ENCODE measurements at places on chromosomes 6 and 20. TPM values are rescaled to one million over a fixed set of nuclear protein-coding genes. Genes with fewer than 3 reads are reported as not detected.
A peak's percentile ranks its signal among the peaks of the same experiment; 100 is the strongest.

- H3K4me3 ChIP-seq = no peak overlapping the region
- H3K27me3 ChIP-seq = no peaks in the 10 kb centered on the region
- peaks cover 64% of the 10 kb centered on the region for H3K4me1 ChIP-seq
- no peak for DNase-seq
These were observed 36.1 kb upstream of the THBS2 start for GRCh38 chr6:169289619-169290339.

DNA sequence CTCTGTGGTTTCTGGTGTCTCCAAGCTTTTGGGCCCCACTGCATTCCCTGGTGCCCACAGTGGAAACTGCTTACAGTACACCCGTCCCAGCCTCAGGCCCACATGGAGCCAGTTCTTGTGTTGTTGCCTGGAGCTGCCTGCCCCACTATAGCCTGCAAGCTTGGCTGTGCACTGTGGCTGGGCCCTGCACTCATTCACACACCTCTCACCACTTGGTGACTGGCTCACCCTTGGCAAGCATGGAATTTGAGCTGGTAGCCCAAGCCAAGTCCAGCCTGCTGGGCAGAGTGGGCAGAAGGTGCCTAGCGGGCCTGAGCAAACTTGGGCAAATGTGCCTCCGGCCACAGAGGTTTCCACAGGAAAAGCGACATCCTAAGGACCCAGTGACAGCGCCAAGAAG, 472.3 kb downstream of the MMUT start:
- H3K4me3 ChIP-seq = peak overlapping the region; percentile 38
- peaks cover 21% of the 10 kb centered on the region for H3K36me3 ChIP-seq
- H3K4me1 ChIP-seq = peaks cover 11% of the 10 kb centered on the region
- H3K27me3 ChIP-seq = no peaks in the 10 kb centered on the region
- no peak for DNase-seq
- H3K27ac ChIP-seq = no peak overlapping the region

- peaks cover 9% of the 10 kb centered on the region for H3K27me3 ChIP-seq
- no peak overlapping the region for H3K4me3 ChIP-seq
- no peak for DNase-seq
- H3K4me1 ChIP-seq = no peaks in the 10 kb centered on the region
- H3K36me3 ChIP-seq = no peaks in the 10 kb centered on the region
- no peak overlapping the region for H3K27ac ChIP-seq
These were observed 265.2 kb downstream of the TAF4 start for GRCh38 chr20:61800359-61801064.

DNA sequence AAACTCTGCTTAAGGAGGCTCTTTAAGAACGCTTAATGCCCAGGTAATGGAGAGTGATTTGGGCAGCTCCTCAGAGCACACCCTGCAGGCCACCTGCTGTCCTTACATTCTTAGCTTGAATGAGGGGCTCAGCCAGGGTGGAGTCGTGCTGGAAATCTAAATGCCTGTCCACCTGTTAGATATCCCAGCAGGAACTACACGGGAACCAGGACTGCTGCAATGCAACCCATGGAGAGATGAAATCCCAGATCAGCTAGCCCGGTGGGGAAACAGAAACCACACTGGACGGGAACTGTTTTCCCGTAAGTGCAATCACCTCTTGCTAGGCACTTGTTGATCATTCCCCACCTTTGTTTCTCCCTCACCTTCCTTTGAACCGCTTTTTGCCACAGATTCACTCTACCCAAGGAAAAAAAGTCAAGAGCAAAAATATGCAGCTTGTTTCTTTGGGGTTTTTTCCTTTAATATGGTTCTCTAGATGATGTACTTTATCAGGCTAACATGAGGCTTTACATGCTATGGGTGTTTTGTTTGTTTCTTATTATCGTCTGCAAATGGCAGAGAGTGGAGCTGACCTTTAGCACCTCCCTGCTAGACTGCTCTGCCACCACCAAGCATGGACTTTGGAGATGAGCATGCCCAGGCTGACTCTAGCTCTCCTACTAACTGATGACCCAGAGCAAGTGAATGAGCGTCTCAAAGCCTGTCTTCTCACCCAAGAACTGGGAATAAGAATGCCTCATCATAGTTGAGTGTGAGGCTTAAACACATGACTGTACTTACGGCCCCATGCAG, 125.9 kb upstream of the TNFAIP3 start:
- no peak overlapping the region for H3K27ac ChIP-seq
- peaks cover 3% of the 10 kb centered on the region for H3K27me3 ChIP-seq
- peaks cover 6% of the 10 kb centered on the region for H3K4me1 ChIP-seq
- H3K4me3 ChIP-seq = no peak overlapping the region
- DNase-seq = no peak

- H3K27me3 ChIP-seq = peaks cover 2% of the 10 kb centered on the region
- no peak for DNase-seq
- H3K4me3 ChIP-seq = no peak overlapping the region
- no peak overlapping the region for H3K27ac ChIP-seq
- H3K4me1 ChIP-seq = peaks cover 20% of the 10 kb centered on the region
These were observed 29.5 kb downstream of the TCF21 start for GRCh38 chr6:133918208-133918930.

DNA sequence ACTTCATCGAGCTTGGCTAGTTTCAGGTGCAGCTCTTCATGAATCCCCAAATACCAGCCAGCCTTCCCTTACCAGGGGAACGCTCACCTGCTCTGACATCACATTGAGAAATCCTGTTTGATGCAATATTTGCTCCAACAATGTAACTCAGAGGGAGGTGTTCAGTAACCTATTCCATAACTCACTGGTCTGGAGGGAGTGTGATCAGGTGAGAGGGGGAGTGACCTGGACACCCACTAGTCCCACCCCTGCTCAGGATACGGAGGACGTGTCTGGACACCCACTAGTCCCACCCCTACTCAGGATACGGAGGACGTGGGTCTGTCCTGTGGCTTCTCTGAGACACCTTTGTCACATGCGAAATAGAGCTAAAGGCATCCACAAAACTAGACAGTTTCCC, 70.3 kb downstream of the HUS1B start:
- DNase-seq = no peak
- no peaks in the 10 kb centered on the region for H3K27me3 ChIP-seq
- H3K27ac ChIP-seq = no peak overlapping the region

DNA sequence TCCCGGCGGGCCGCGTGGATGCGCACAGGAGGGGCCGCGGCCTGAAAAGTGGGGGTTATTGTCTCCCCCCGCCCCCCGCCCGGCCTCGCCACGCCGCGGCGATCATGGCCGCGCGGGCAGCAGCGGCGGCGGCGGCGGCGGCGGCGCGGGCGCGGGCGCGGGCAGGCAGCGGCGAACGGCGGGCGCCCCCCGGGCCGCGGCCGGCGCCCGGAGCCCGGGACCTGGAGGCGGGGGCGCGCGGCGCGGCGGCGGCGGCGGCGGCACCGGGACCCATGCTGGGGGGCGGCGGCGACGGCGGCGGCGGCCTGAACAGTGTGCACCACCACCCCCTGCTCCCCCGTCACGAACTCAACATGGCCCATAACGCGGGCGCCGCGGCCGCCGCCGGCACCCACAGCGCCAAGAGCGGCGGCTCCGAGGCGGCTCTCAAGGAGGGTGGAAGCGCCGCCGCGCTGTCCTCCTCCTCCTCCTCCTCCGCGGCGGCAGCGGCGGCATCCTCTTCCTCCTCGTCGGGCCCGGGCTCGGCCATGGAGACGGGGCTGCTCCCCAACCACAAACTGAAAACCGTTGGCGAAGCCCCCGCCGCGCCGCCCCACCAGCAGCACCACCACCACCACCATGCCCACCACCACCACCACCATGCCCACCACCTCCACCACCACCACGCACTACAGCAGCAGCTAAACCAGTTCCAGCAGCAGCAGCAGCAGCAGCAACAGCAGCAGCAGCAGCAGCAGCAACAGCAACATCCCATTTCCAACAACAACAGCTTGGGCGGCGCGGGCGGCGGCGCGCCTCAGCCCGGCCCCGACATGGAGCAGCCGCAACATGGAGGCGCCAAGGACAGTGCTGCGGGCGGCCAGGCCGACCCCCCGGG, 637 bp downstream of the ARID1B start:
- H3K4me3 ChIP-seq = peak overlapping the region; percentile 92
- peak; percentile 27 for DNase-seq
- peak overlapping the region; percentile 97 for H3K27ac ChIP-seq
- H3K27me3 ChIP-seq = peaks cover 2% of the 10 kb centered on the region
- peaks cover 56% of the 10 kb centered on the region for H3K4me1 ChIP-seq
- no peaks in the 10 kb centered on the region for H3K36me3 ChIP-seq

DNA sequence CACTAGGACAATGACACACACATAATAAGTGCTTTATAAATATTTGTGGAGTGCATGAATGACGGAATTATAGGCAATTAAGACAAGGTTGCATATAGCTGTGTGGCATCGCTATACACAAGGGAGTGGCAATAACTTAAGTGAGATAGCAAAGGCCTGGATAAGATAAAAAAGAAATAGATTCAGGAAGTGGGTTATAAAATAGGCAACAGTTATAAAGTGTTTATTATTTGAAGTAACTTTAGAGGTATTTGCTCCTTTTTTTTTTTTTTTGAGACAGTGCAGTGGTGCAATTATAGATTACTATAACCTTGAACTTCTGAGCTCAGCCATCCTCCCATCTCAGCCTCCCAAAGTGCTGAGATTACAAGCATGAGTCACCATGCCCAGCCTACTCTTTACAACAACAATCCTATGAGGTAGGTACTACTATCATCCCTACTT, 75.9 kb upstream of the LOC128125822 start:
- DNase-seq = no peak
- no peaks in the 10 kb centered on the region for H3K4me1 ChIP-seq
- H3K27ac ChIP-seq = no peak overlapping the region
- no peak overlapping the region for H3K4me3 ChIP-seq
- no peaks in the 10 kb centered on the region for H3K36me3 ChIP-seq

DNA sequence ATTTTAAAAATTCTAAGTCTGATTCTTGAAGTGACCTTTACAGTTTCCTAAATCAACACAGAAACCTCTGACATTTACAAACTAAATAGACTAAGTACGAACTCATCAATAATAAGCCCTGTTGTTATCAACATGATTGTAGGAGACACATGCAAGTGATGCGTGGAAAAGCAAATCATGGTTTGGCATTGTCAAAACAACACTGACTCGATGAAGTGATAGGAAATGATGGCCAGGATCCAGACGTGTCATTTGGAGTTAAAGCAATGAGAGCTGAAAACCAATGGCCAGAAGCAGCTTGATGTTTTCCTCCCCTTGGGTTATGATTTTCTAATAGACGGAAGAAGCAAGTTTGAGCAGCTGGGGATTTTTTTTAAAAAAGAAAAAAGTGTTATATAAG, 117.4 kb upstream of the FAM184A start:
- no peaks in the 10 kb centered on the region for H3K4me1 ChIP-seq
- no peak overlapping the region for H3K4me3 ChIP-seq
- H3K36me3 ChIP-seq = no peaks in the 10 kb centered on the region
- no peak for DNase-seq
- no peaks in the 10 kb centered on the region for H3K27me3 ChIP-seq

- peak overlapping the region; percentile 9 for H3K27ac ChIP-seq
- H3K36me3 ChIP-seq = peaks cover 32% of the 10 kb centered on the region
- no peaks in the 10 kb centered on the region for H3K27me3 ChIP-seq
- no peak overlapping the region for H3K4me3 ChIP-seq
- DNase-seq = no peak
These were observed 10.3 kb downstream of the ZMYND8 start for GRCh38 chr20:47346172-47346571.

DNA sequence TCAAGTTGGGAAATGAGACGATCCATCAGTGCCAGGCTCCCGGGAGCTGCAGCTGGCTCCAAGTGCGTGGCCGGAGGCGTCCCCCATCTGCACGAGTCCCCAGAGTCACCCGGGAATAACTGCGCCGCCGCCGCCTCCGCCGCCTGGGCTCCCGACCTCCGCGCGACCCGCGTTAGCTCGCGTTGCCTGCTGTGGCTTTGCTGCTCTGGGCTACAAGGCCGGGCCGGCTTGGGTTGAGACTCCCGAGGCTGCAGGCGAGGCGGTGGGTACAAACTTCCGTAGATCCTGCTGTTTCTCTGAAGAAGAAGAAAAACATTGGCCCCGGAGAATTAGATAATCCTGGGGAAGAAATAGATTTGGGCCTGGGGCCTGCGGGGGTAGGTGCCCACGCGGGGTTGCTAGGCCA, 7.4 kb upstream of the LAMP5 start:
- no peaks in the 10 kb centered on the region for H3K36me3 ChIP-seq
- no peak overlapping the region for H3K4me3 ChIP-seq
- no peak for DNase-seq
- H3K4me1 ChIP-seq = no peaks in the 10 kb centered on the region

DNA sequence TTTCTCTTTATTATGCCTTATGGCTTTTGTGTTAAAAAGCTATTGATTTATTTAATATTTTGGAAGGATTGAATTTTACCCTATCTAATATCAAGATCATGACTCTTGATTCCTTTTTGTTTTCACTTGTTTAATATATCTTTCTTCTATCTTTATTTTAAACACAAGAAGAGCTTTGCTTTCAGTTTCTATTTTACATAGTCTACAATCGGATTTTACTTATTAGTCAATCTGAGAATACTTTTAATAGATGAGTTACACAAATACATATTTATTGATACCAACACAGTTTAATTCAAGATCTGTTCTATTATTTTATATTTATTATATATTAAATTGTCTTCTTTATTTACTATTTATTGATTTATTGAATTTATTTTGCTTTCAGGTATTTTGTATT, 218.8 kb downstream of the ESR1 start:
- H3K36me3 ChIP-seq = peaks cover 15% of the 10 kb centered on the region
- peaks cover 1% of the 10 kb centered on the region for H3K27me3 ChIP-seq
- peak overlapping the region; percentile 32 for H3K27ac ChIP-seq

- H3K4me1 ChIP-seq = peaks cover 6% of the 10 kb centered on the region
- peaks cover 18% of the 10 kb centered on the region for H3K27me3 ChIP-seq
- DNase-seq = no peak
- no peaks in the 10 kb centered on the region for H3K36me3 ChIP-seq
- no peak overlapping the region for H3K27ac ChIP-seq
- no peak overlapping the region for H3K4me3 ChIP-seq
These were observed 110.3 kb upstream of the BACH2 start for GRCh38 chr6:90406957-90407356.

DNA sequence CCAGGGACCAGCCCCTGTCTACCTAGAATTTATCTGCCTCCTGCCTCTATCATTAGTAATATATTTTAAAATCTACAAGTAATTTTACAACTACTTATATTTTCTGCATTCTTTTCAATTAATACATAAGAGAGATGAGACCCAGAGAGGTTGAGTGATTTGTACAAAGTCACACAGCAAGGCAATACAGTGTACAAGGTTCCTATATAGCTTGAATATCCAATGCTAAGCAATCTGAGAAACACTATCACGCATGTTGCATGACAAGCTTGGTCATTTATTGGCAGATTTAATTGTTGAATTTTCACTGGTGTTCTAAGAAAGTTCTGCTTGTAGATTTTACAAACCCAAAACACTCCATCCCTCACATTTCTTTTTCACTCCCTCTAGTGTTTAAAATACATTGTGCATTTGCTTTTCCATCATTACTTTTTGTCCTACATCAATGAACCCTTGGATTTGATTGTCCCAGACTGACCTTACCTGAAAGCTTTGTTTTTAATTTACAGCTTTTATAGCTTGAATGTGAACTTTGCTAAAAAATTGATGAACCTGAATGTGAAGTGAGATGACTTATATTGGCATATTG, 520.9 kb upstream of the CITED2 start:
- peaks cover 7% of the 10 kb centered on the region for H3K36me3 ChIP-seq
- H3K27ac ChIP-seq = no peak overlapping the region
- no peaks in the 10 kb centered on the region for H3K27me3 ChIP-seq
- no peak overlapping the region for H3K4me3 ChIP-seq

Gene BLTP3A
- total RNA-seq = 9.5 TPM

Gene CEBPB
- 62.6 TPM for total RNA-seq

Gene PAK5
- total RNA-seq = not detected

Gene ROMO1
- 219 TPM for total RNA-seq

Gene SMLR1
- not detected for total RNA-seq
